ENCODE measurements at places on chromosomes 11 and 22.

- DNase-seq = no peak
Measured at GRCh38 chr11:10164621-10165020, 129.4 kb downstream of the SBF2 start.

- DNase-seq = no peak
Measured at GRCh38 chr11:134640971-134641968, 229.2 kb upstream of the B3GAT1 start.

DNA sequence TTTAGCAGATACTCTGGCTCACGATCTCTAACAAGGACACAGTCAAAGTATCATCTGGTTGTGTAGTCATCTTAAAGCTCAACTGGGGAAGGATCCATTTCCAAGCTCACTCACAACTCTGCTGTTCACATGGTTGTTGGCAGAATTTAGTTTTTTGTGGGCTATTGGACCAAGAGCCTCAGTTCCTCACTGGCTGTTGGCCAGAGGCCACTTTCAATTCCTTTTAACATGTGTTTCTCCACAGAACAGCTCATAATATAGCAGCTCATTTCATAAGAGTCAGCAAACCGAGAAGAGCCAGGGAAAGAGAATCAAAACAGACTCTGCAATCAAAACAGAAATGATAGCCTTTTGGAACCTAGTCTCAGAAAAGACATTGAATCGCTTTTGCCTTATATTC, 22.6 kb downstream of the IZUMO1R start:
- no peak for DNase-seq

DNA sequence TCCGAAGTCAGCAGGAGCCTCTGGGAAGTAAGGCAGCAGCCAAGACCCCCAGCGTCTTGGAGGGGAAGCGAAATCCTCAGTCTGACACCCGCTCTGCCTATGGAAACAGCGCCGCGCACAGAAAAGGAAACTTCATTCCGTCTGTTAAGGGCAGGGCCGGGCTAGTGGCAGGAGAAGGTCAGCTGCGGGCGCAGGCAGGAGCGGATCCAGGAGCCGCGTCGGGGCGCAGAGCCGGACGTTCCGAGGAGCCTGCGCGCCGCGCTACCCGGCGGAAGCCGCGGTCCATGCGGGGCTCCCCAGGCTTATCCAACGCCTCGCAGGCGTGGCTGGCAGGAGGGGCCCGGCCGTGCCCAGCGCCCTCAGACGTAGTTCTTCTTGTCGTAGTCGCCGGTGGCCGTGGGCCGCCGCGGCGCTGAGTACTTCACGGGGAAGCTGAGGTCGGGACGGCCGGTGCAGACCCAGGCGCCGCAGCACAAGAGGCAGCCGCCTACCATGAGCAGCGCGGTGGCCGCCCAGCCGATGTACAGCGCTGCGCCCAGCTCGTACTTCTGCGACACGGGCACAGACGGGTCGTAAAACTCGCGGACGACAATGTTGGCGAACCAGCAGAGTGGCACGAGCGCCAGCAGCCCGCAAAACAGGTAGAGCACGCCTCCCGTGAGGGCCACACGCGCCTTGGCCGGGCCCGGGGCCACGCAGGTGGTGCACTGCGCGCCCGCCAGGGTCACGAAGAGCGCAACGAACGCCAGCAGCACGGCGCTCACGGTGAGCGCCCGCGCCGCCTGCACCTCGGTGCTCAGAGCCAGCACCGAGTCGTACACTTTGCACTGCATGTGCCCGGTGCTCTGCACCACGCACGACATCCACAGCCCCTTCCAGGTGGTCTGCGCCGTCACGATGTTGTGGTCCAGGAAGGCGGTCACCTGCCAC, 705 bp downstream of the CLDN5 start:
- DNase-seq = no peak
